Left cardiac atrium (tissue), 4 donors: ENCODE measurements at places on chromosomes 7 and 10.
A peak's percentile ranks its signal among the peaks of the same experiment; 100 is the strongest.

DNA sequence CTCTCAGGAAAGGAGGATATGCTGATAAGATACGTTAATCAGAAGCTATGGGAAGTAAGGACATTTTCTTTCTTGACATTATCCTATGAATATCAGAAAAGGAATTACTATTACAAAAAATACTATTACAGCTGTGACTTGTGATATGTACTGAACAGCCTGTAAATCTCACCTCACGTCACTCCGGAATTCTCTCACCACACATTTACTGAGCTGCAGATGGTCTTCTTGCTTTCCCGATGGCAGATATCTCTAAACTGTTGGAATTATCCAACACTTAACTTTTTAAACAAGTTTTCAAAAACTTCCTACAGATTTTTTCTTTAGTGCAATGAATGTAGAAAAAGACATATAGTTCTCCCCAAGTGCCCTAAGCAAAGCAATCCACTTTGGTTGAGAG lies 313.4 kb downstream of the GPR37 start:
- DNase-seq: no peak

- no peak for DNase-seq
Observed at GRCh38 chr7:31003721-31004120, 40.0 kb downstream of the GHRHR start.

DNA sequence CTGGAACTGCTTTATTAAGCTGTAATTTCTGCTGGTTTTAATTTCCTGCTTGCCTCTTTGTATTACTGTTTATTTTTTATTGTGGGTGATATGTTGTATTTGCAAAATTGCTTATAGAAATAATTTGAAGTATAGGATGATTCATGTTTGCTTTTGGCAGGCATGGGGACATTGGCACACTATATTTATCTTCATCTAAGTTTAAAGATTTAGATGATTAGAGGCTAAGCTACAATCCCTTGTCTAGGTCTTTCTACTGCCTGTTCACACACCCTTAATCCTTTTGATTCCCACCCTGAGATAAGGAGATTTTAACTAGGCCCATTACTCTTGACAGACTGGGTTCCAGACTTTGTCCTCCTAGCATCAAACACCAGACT lies 182.8 kb upstream of the KAT6B start:
- DNase-seq: no peak

DNA sequence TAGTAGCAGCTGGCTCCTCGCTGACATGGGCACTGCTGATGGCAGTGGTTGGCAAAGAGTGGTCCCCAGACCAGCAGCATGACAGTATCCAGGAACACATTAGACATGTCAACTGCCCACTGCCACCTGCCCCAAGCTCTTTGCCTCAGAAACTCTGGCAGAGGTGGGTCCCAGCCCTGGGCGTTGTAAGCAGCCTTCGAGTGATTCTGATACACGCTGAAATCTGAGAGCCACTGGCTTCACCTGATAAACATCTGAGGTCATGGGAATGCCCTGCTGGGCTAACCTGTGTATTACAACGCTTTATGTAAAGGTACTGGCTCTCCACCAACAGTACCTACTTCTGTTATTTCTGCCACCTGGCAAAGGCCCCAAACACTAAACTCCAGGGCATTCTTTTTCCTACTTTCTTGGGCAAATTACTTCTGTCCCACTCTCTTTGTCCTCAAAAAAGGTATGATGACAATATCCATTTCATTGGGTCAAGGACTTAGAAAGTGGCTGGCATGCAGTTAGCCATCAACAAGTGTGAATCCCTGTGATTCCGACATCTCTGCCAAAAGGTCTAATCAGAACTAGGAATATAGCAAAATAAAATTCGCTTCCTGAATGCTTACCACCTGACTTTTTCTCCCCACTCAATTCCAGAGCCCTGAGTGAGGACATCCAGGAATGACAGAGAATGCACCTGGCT lies 9.2 kb downstream of the SGMS1 start:
- no peak for DNase-seq

- no peak for DNase-seq
Observed at GRCh38 chr10:118629211-118629610, 33.8 kb upstream of the PRLHR start.

DNA sequence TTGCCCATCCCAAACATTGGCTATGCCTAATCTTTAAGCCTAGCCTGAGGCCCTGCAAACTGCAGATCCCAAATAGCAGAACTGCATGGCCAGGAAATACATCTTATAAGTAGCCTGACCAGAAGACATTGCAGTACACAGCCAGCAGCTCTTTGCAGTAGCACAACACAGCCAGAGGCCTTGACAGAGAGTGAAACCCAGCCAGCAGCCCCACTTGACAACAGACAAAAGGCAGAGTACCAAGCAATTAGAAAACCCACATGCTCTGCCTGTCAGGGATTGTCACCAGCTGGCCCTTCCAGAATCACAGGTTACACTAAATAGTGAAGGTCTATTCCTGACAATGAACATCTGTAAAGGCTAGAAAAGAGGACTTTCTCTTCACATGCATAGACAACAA lies 242.8 kb upstream of the TMEM72 start:
- no peak for DNase-seq

GRCh38 chr10:843703-844102 lies 87.8 kb downstream of the LARP4B start:
- no peak for DNase-seq

DNA sequence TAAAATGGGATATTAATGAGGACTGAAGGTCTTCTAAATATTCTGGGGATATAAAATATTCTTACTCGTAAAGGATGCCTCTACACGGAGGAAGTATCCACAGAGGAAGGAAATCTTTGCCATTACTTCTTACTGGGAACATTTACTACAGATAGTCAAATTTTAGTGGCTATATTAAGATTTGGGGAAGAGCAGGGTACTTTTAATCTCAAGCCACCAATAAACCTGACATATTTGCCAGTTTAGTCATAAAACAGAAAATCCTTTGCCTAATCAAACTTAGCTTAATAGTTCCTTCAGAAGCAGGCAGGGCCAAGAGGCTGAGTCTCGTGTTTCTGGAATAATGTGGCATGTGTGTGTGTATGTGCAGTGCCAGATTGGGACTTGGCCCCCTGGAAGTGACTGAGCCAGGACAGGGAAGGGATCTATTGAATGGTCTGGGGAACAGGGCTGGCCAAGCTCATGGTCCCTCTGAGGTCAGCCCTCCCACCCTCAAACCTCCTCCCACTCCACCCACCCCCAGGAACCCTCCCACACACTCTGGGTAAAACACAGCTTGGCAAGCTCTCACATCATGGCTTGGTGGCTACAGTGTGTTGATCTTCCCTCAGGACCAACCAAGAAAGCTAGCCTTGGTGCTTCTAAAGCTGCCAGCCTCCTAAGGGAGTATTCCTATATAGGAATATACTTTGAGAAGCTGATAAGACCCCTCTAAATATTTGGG lies 1.6 kb upstream of the PIK3CG start:
- DNase-seq: no peak

- DNase-seq: no peak
Observed at GRCh38 chr10:11865561-11865960, 42.4 kb downstream of the PROSER2 start.

DNA sequence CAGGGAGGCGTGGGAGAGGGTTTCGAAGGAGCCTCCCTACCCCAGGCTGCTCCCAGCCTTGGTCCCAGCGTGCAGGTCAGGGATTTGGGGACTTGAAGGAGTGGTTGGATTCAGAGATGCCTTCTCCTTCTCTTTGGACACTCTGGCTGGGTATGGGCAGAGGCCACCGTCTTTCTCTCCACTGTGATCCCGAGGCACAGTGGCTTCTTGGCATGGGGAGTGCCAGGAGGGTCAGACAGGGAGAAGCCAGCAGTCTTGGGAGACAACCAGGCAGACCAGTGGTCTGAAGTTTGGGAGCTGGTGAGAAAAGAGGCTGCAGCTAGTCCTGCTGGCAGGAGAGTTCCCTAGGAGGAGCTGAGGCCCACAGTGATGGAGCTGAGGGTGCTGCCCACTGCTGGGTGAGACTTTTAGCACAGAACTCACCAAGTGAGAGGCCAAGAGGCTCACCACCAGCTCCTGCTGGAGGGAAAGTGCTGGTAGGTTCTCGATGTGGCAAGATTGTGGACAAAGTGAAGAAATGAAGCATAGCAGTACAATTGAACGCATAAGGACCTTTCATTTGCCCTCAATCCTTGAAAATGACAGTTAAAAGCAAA lies 35.2 kb upstream of the WDFY4 start:
- DNase-seq: no peak

DNA sequence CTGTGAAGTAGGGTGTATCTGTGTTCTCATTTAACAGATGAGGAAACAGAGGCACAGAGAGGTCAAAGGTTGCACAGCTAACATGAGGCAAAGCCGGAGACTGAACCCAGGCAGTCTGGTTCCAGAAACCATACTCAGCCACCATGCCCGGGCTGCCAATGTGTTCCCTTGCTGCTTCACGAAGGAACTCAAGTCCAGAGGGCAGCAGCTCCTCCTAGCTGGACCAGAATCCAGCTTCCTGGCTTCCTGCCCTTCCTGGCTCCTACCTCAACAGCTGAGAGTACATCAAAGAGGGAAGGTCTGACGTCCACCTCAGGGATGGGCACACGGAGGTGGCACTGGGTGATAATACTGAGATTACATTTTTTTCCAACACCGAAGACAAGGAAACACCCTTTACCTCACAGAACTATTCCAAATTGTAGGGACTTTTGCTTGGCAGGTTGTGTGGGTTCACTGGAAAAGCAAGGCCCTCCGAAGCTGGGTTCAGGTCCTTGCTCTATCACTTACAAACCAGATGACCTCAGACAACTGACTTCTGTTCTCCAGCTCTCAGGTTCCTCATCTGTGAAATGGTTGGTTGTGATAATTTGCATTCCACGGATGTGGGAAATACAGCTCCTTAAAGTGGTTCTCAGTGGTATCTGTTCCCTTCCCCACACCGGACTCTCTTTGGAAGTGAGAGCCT lies 154.1 kb upstream of the ZMIZ1 start:
- DNase-seq: peak; percentile 41
